ENCODE measurements at places on chromosomes 2 and 18.

- H3K27ac ChIP-seq: no peak overlapping the region
- H3K36me3 ChIP-seq: no peaks in the 10 kb centered on the region
- H3K27me3 ChIP-seq: no peaks in the 10 kb centered on the region
- no peaks in the 10 kb centered on the region for H3K4me1 ChIP-seq
- no peak for DNase-seq
- H3K4me3 ChIP-seq: no peak overlapping the region
These were observed 4.5 kb downstream of the GPR39 start for GRCh38 chr2:132420816-132421805.

- H3K36me3 ChIP-seq: no peaks in the 10 kb centered on the region
- H3K27me3 ChIP-seq: no peaks in the 10 kb centered on the region
- no peak overlapping the region for H3K4me3 ChIP-seq
- H3K4me1 ChIP-seq: no peaks in the 10 kb centered on the region
- no peak overlapping the region for H3K27ac ChIP-seq
- no peak for DNase-seq
These were observed 13.3 kb downstream of the DSC1 start for GRCh38 chr18:31149351-31149750.

GRCh38 chr2:241788572-241788971 is 11.9 kb downstream of the GAL3ST2 start:
- H3K27ac ChIP-seq: no peak overlapping the region
- no peaks in the 10 kb centered on the region for H3K27me3 ChIP-seq
- no peak overlapping the region for H3K4me3 ChIP-seq
- H3K36me3 ChIP-seq: no peaks in the 10 kb centered on the region
- peaks cover 4% of the 10 kb centered on the region for H3K4me1 ChIP-seq

DNA sequence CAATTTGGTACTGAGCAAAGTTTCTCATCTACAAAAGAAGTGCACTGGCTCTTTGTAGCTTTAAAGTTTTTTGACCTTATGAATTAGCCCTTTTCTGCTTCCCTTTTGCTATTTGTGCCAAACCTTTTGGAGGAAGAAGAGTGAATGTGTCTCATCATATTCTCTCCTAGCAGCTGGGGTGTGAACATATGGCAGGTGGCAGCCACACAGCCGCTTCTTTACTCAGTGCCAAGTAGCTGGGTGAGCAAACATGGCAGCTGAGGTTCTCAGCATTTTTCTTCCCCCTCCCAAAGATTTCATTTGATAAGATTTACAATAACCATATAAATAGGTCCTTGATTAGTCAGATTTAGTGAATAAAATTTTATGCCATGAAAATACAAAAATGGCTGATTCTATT is 46.7 kb upstream of the STK17B start:
- H3K27me3 ChIP-seq: no peaks in the 10 kb centered on the region
- no peaks in the 10 kb centered on the region for H3K36me3 ChIP-seq
- no peak overlapping the region for H3K4me3 ChIP-seq
- no peak for DNase-seq

DNA sequence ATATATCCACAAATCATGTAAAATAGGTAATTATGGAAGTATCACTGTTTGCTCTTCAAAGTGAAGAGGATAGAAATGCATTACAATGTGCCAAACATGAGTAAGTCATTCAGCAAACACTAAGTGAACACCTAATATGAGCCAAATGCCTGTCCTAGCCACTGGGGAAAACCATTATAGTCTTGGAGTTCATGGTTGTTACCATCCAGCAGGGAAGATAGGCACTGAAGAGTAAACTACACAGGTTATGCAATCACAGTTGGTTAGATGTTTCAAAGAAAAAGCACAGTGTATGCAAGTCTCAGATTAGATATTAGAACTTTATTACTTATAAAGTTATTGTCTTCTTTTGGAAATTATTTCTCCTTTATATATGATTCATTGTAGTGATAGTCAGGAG is 3.9 kb upstream of the SERPINB2 start:
- H3K36me3 ChIP-seq: no peaks in the 10 kb centered on the region
- H3K27me3 ChIP-seq: no peaks in the 10 kb centered on the region
- no peak for DNase-seq

DNA sequence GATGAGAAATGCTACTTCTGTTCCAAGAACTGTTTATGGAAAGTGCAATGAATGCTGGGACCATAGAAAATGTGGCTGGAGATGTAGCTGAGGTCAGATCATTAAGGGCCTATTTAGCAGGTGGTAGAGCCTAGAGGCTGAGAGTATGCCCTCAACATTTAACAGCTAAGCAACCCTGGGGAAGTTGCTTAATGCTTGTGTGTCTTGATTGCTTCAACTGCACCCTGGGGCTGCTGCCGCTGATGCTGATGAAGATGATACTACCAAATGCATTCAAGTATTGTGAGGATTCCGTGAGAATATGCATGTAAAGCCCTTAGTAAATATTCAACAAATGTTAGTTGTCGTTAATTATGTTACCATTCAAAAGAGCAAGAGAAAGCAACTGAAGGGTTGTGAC is 273.2 kb downstream of the BCL11A start:
- no peak for DNase-seq
- no peaks in the 10 kb centered on the region for H3K36me3 ChIP-seq
- no peaks in the 10 kb centered on the region for H3K4me1 ChIP-seq
- no peak overlapping the region for H3K27ac ChIP-seq
- no peaks in the 10 kb centered on the region for H3K27me3 ChIP-seq

DNA sequence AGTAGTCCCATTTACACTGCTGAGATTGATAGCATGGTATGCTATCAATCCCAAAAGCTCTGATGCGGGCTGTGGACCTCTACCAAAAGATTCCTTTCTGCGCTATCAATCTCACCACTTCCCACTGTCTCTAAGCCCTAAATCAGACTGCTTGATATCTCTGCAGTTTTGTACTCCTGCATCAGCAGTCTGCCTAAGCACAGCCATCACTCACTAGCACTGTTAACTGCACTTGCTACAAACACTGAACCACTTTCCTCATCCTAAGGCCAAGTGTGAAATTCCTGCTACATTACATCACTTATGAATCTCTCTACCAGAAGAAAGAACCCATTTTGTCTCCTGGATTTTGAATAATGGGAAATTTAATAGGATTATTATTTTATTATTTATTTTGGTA is 237.0 kb downstream of the HNMT start:
- H3K27me3 ChIP-seq: no peaks in the 10 kb centered on the region
- no peaks in the 10 kb centered on the region for H3K36me3 ChIP-seq
- no peaks in the 10 kb centered on the region for H3K4me1 ChIP-seq
- no peak overlapping the region for H3K27ac ChIP-seq
- no peak for DNase-seq

DNA sequence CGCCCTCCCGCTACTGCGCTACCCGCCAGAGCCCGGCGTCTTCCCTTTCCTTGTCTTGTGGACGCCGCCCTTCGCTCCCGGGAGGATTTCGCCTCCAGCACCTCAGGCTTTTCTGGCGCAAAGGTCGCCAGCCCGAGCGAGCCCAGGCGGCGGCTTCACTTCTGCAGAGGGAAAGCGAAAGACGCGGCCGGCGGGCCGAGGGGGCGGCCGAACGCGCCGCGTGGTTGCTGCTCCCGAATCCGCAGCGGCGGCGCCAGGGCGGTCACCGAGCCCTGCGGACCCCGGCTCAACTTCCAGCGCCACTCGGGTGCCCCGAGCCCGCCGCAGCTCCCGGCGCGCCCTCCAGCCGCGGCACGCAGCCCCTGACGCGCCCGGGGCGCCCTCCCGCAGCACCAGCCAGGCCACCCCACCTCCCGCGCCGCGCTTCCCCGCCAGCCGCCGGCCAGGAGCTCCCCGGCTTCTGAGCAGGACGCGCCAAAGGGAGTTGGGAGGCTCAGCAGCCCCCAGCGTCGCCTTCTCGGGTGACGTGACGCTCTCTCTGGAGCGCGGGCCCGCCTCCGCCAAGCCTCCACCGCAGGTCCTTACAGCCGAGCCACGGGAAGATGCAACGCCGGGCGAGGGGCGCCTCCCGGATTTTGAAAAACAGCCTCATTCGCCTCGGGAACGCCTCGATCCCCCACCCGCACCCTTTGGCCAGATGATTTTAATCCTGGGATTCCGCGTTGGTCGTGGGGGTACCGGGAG is 84.9 kb upstream of the EPB41L3 start:
- no peaks in the 10 kb centered on the region for H3K4me1 ChIP-seq
- no peak for DNase-seq
- no peaks in the 10 kb centered on the region for H3K36me3 ChIP-seq
- no peak overlapping the region for H3K27ac ChIP-seq

DNA sequence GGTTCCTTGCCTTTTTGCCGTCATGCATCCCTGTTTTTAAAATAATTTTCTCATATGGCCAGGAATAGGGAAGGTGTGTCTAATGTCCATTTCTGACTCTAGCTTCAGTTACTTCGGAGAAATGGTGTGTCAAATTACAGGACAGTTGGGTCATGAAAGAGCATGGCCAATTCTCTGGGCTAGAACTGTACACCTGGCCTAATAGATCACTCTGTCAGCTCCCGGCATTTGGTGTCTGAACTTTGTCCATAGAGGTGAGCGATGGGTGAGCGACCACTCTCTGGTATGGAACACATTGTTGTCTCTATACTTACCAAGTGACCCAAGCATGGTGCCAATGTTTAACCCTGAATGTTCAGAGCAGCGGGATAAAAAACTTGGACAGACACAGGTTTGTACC is 38.3 kb upstream of the ASB18 start:
- no peak overlapping the region for H3K4me3 ChIP-seq
- H3K4me1 ChIP-seq: no peaks in the 10 kb centered on the region
- no peaks in the 10 kb centered on the region for H3K27me3 ChIP-seq
- no peak for DNase-seq

- no peak overlapping the region for H3K27ac ChIP-seq
- DNase-seq: no peak
- H3K4me3 ChIP-seq: no peak overlapping the region
- H3K36me3 ChIP-seq: no peaks in the 10 kb centered on the region
- no peaks in the 10 kb centered on the region for H3K4me1 ChIP-seq
These were observed 70.9 kb downstream of the NCKAP5 start for GRCh38 chr2:133497270-133497893.

DNA sequence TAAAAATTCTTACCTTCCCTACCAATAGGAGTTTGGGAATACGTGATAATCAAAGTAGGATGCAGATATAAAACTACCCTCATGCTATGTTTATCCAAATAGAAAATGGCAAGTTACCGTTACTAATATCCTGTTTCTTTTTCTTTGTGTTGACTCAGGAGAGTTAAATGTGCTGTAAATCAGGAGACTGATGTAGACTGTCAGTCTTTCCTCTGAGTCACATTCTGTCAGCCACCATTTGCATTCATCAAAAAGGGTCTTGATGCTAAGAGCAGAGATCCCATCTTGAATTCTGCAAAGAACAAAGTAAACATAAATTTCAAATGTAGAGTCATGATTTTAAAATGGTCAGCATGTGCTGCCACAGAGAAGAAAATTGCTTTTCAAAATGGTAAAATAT is 712.8 kb downstream of the SOCS6 start:
- no peak overlapping the region for H3K4me3 ChIP-seq
- H3K27me3 ChIP-seq: no peaks in the 10 kb centered on the region
- H3K36me3 ChIP-seq: no peaks in the 10 kb centered on the region
- H3K27ac ChIP-seq: no peak overlapping the region
- no peaks in the 10 kb centered on the region for H3K4me1 ChIP-seq

DNA sequence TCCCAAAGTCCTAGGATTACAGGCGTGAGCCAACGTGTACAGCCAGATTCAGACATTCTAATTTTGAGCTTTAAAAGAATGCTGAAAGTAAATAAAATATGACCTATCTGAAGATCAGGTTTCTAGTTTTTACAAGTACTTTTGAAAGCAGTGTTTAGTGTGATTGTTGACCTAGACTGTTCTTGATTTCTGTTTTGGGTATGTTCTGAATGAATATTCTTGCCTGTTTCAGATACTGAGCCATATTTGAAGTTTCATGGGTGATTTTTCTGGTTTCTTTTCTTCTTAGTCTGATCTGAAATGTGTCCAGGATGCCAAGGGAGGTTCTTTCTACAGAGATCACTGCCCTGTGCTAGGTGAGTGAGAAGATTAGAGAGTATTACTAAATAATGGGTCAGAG is 37.2 kb downstream of the MIB1 start:
- no peaks in the 10 kb centered on the region for H3K4me1 ChIP-seq
- H3K27ac ChIP-seq: no peak overlapping the region
- H3K4me3 ChIP-seq: no peak overlapping the region
- H3K27me3 ChIP-seq: no peaks in the 10 kb centered on the region
- DNase-seq: no peak

DNA sequence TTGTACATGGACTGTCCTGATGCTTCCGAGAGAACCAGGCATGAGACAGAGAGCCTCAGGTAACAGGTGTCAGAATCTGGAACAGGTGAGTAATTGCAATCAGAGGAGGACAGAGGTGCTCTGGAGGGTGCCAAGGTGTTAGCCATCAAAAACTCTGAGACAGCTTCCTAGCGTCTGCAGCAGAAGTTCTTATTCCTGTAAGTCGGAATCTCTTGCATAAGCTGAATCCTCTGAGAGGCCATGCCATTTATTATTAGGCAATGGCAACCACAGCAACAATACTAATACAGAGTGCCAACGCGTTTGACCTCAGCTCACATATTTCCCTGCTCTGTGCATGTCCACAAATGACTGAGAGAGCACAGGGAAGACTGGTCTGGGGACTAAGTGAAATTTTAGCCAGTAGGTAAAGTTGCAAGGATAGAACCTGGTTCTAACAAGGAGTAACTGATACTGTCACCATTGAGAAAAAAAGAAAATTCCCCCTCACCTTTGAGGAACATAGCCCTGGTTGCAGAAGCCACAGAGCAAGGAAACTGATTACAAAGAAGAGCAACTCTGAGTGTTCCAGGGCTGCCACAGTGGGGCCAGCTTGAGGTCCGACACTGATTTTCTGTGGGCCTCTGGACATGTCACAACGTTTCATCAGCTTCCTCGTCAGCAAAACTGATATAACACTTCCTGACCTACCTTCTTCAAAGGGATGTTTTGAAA is 55.1 kb upstream of the ACSL3 start:
- H3K27me3 ChIP-seq: peaks cover 5% of the 10 kb centered on the region
- no peaks in the 10 kb centered on the region for H3K36me3 ChIP-seq
- H3K4me1 ChIP-seq: no peaks in the 10 kb centered on the region

- H3K4me3 ChIP-seq: no peak overlapping the region
- DNase-seq: no peak
- no peaks in the 10 kb centered on the region for H3K4me1 ChIP-seq
- H3K27ac ChIP-seq: no peak overlapping the region
These were observed 552.5 kb upstream of the CRIM1 start for GRCh38 chr2:35803126-35803525.

DNA sequence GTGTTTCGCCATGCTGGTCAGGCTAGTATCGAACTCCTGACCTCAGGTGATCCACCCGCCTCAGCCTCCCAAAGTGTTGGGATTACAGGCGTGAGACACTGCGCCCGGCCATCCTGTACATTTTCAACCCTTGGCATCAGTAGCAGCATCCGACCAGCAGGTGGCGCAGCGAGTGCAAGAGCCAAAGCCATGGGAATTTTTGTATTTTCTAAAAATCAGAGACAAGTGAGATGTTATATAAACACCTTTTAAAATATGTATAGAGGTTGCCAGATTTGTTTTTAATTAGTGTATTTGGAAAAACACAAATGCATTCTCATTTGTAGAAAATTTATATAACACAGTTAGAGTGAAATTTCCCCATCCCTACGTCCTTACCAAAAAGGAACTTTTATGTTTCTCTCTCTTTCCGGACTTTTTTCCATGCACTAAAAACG is 36.8 kb downstream of the MOGAT1 start:
- H3K36me3 ChIP-seq: no peaks in the 10 kb centered on the region
- H3K4me3 ChIP-seq: no peak overlapping the region
- no peaks in the 10 kb centered on the region for H3K4me1 ChIP-seq
- no peak overlapping the region for H3K27ac ChIP-seq
- H3K27me3 ChIP-seq: peaks cover 6% of the 10 kb centered on the region

Measured in CD8-positive, alpha-beta memory T cell (primary cell).